ENCODE measurements at places on chromosomes 11 and 22.

DNA sequence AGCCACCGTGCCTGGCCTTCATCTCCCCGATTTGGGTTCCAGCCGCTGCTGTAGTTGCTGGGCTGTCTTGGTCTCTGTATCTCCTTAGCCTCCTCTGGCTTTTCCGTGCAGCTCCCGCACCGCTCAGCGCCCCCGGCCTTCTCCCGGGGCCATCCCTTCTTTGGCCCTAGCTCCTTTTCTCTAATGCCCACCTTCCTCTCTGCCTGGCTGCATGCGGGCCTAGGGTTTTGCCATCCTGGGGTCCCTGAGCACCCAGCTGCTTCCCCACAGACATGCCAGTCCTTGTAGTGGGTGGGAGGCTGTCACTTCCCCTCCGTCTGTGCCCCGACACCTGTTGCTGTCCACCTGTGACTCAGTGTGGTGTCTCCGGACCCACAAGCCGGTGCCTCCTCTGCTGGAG is 36.4 kb downstream of the KCNJ4 start:
- no peak for DNase-seq

GRCh38 chr11:112856591-112856990 is 104.6 kb upstream of the NCAM1 start:
- no peak for DNase-seq

DNA sequence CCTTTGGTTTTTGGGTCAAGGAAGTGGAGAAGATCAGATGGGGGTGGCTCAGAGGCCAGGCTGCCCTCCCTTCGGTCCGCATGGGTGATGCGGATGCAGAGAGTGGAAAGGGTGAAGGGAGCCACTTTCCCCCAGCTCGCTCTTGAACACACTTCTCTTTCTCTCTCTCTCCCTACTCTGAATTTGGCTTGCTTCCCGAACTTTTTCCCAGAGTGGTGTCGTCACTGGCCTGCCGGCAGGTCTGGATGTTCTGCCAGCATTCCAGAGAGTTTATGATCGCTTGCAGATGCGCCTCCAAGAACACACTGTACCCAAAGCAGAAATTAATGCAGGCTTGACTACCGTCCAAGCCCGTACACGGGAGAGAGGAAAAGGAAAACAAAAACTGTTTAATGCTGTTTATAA is 103.2 kb downstream of the ZBTB16 start:
- peak; percentile 86 for DNase-seq

- no peak for DNase-seq
Measured at GRCh38 chr11:20964985-20965384, 295.6 kb downstream of the NELL1 start.

DNA sequence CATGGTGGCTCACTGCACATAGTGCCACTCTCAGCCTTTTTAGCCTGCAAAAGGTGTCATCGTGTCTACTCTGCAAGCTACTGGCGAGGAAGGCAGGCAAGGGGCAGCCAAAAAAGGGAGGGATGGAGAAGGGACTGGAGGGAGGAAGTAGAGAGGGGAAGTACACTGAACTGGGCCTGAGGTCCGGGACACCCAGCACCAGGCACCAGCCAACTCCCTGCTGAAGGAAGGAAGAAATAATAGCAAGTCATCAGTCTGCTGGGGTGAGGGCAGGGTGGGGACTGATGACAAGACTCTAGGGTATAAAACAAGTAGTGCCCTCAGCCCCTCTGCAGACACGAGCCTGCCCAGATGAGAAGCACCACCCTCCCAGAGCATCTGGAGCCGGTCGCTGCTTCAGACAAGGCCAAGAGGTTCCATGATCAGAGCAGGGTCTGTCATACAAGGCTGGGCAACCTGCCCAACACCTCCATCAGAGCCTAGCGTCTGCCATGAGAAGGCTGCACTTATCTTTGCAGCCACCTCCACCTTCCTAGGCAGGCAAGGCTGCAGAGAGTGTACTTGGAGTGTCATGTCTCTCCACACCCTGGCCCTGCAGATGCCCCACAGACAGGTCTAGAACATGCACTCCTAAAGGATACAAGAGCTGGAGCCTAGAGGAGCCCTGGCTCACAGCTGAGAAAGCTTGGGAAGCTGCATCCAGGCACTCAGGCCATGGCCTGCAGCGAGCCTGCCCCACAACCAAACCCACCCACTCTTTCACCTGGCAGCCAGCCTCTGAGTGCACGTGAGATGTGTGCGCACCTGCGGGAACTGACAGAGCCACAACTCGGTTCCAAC is 9.0 kb upstream of the COMT start:
- DNase-seq, result no peak

- no peak for DNase-seq
Measured at GRCh38 chr11:34671946-34672345, 51.1 kb downstream of the EHF start.

- DNase-seq, result no peak
Measured at GRCh38 chr11:28757725-28758515, 649.7 kb downstream of the METTL15 start.

DNA sequence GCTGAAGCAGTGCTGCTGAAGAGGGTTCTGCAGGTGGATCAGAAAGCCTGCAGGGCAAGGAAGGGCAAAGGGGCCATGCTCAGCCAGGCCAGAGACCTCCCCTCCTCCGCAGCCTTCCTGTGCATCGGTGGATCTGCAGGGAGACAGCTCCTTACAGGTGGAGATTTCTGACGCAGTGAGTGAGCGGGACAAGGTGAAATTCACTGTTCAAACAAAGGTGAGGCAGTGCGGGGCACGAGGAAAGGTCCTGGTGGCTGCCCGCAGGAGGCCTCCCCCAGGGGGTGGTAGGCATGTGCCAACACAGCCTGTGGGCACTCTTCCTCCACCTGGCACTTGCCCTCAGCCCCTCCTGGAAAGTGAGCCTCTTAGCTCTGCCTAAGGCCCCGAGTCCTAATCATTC is 8.6 kb downstream of the CFL1 start:
- no peak for DNase-seq

DNA sequence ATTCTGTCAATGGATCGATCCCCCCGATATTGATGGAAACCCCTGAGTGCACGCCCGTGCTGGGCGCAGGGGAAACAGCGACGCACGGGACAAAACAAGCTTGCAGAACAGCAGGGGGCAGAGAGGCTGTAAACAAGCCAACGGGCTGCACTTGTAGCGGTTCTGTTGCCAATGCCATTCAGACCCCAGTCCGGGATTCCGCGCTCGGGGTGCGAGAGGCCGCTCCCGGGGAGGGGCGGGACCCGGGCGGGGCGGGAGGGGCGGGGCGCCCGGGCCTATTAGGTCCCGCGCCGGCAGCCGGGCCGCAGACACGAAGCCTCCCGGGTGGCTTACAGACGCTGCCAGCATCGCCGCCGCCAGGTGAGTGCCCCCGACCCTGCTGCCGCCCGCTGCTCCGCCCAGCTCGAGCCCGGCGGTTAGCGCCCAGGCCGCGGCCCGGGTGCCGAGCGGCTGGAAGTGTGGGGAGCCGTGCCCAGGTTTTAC is at the start of gene BIK:
TSS of gene BIK (plus strand) at position 307 of the 483 bp plus-strand sequence. CDS start 13,273 bp downstream, outside the sequence.
- DNase-seq, result no peak

DNA sequence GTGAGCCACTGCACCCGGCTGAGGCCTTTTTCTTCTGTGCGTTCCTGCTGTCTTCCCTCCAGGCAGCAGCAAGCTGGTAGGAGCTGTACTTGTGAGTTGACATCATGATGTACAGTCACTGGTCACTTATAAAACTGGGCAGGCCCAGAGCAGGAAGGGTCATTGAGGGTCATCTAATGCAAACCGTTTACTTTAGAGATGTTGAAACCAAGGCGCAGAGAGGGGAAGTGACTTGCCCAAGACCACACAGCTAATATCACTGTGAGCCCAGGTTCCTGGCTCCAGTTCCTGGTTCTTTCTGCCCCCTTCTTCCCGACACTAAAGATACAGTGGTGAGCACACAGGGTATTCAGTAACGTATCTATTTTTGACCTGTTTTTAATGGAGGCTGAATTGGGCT is 27.3 kb downstream of the PTPRJ start:
- no peak for DNase-seq

DNA sequence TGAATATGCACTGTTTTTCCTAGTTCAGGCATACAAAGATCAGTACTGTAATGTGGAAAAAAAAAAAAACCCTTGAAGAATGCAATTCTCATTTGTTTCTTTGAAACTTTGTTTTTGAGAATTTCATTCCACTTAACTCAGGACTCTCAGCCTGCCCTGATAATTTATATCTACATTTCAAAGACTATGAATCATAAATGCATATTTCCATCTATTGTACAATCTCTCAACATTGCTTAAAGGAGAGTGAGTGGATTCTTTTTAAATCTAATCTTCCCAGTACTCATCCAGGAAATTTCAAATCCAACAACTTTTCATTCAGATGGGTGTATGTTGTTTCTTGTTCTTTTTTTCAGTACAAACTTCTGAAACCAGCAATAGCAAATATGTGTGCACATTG is 322.2 kb upstream of the DDI1 start:
- no peak for DNase-seq

DNA sequence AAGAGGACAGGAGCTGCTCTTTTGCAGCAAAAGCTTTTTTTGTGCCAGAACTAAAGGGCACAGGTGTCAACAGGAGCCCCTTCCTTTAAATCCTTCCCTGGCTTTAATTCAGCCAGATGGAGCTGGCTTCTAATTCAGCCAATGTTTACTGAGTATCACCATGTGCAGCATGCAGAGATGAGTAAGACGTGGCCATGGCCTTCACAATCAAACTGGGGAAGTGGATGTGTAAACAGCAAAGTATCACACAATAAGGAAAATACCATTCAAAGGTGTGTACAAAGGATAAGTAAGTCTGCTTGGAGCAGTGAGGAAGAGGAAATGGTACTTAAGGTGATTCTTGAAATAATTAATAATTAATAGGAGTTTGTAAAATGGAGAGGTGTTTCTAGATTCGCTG is 243.4 kb downstream of the NXPE2 start:
- DNase-seq, result no peak

DNA sequence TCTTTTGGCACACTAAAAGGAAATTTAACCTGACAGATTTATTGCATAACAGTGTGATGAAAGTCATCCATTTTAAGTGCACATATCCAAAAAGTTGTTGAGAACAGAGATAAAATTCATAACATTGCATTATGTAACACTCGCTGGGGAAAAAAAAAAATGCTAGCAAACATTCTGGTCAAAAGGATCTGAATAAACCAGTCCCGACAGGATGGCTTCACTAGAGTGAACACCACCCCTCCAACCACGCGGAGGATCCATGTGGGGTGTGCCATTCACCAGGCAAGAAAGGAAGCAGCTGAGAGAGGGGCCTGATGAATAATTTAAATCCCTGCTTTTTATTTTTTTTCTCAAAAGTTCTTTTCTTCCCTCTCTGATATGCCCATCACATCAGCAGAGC is 258.7 kb downstream of the DCDC1 start:
- no peak for DNase-seq

DNA sequence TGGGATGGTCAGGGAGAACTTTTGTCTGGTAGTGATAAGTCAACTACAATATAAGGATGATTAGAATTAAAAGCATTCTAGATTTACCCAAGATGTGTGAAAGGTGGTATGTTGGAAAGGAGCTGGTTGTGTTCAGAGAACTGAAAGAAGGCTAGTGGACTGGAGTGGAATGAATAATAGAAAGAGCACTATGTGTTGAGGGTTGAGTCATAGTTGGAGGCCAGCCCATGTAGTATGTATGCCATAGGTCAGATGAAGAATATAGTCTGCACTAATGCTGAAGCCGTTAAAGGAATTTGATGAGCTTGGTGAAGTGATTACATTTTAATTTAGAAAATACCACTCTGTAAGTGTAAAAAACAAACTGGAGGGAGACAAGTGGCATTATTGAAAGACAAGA is 514.1 kb downstream of the CNTN5 start:
- no peak for DNase-seq

DNA sequence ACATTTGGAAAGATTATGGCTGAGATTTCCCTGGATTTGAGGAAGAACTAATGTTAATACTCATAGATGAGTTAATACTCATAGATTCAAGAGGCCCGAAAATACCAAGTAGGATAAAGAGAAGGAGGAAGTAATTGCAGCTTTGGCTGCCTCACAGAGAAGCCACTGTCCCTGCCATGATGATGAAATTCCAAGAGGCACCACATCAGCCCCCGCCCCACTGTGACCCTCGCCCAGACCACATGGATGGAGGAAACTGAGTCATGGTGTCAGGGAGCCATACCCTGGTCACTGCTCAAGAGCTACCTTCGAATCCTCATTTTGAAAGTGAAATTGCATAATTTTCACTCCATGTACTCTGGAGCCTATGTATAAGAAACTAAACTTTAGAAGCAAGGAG is 92.9 kb upstream of the SLC22A12 start:
- DNase-seq, result no peak

GRCh38 chr11:91947215-91947820 is 277.3 kb upstream of the FAT3 start:
- DNase-seq, result no peak

DNA sequence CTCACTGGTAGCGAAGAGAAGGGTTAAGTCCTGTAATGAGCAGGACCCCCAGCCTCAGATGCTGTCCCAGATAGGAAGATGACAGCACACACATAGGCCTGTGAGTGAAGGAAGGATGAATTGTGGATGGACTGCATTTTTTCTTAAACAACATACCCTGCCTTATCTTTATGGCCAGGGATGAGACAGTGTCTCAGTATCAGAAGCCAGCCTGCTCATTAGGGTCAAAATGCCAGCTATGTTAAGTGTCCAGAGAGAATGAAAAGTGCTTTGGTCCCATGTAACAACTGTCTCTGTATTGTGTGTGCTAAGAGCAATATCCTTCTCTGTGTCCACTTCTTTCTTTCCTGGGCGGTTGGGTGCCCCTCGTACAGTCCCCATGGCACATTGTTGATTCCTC is 30.2 kb downstream of the PPFIBP2 start:
- no peak for DNase-seq

DNA sequence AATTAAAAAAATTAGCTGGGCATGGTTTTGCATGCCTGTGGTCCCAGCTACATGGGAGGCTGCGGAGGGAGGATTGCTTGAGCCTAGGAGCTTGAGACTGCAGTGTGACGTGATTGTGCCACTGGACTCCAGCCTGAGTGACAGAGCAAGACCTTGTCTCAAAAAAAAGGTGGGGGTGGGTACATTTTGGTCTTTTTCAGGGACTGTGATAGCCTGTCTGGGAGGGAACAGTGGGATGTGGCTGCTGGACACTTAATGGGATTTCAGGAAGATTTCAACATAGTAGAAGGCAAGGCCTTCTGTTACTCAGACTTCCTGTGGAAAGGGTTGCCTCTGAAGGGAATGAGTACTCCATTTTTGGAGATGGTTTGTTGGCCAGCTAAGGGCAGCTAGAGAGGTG is 40.6 kb downstream of the RELT start:
- DNase-seq, result no peak

DNA sequence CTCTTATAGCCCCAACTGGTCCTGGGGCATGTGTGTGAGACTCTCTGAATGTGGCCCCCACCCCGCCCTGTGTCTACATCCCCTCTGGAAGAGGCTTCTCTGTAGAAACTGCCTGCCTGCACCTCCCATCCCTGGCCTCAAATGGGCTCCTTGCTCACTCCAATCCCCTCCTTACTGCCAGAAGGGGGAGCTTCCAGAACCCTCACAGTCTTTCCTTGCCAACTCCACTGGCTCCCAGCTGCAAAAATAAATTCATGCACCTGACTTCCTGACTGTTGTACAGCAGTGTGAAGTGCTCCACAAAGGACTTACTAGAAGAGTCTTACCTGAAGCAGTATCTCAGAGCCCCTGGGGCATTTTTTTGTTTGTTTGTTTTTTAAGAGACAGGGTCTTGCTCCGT is 15.2 kb upstream of the SERPIND1 start:
- no peak for DNase-seq
